ENCODE measurements at places on chromosomes 1 and 21.

GRCh38 chr1:60924964-60925798, 157.2 kb upstream of the NFIA start:
- DNase-seq: no peak

GRCh38 chr1:171372418-171373084, 58.6 kb downstream of the FMO4 start:
- no peak for DNase-seq

- DNase-seq: no peak
Measured at GRCh38 chr1:110675060-110675791, 486 bp upstream of the KCNA3 start.

DNA sequence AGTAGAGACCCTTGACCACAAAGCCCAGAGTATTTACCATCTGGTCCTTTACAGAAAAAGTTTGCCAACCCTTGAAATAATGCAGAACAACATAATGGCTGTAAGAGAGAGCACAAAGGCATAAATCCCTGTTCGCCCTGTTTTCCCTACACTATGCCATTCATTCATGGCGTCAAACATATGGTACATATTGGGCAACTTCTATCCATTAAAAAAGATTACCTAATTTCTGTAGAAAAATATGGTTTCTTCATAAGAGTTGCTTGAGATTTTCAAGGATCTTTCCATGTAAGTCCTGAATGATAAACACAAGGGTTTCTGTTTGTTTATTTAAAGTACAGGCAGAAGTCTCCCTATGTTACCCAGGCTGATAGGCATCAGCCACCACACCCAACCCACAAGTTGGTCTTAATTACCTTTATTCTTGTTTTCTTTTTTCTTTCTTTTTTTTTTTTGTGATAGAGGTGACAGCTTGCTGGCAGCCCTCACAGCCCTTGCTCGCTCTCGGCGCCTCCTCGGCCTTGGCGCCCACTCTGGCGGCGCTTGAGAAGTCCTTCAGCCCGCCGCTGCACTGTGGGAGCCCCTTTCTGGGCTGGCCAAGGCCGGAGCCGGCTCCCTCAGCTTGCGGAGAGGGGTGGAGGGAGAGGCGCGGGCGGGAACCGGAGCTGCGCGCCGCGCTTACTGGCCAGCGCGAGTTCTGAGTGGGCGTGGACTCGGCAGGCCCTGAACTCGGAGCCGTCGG, 68.3 kb upstream of the NR5A2 start:
- no peak for DNase-seq

DNA sequence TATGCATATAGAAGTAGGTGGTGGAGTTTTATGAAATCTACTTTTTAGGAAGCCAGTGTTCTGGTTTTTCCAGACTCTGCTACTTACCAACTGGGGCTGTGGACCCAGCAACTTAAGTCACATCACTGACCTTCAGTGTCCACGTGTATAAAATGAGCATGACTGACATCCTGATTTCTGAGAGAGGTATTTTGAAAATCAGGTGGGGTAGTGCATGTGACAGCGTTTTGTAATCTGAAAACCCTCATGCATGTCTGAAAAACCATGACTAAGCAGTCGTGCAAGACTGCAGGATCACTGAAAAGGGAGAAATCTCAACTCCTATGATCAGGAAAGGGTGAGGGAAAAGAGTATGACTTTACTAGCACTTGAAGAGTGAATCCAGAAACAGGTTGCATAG, 26.1 kb downstream of the CR1L start:
- no peak for DNase-seq

- no peak for DNase-seq
Measured at GRCh38 chr1:212525479-212526110, 83.0 kb upstream of the ATF3 start.

DNA sequence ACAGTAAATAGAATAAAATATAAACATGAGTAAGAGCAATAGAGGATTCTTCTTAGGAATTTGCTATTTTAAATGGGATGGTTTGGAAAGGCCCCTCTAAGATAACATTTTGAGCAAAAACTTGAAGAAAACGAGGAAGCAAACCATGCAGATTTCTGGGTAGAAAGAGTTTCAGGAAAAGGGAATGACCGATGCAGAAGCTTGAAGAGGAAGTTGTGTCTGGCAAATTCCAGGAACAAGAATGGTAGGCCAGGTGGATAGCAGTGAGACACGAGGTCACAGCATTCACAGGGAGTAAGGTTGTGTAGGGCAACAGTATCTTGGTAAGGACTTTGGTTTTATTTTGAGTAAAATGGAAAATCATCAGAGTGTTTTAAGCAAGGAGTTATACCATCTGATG, 108.9 kb downstream of the PEX14 start:
- no peak for DNase-seq

- no peak for DNase-seq
Measured at GRCh38 chr21:36347962-36348328, 27.9 kb downstream of the MORC3 start.

GRCh38 chr1:85884372-85885035, 176.3 kb upstream of the ZNHIT6 start:
- no peak for DNase-seq

- DNase-seq: no peak
Measured at GRCh38 chr1:8070381-8070811, 44.3 kb upstream of the ERRFI1 start.

- no peak for DNase-seq
Measured at GRCh38 chr1:178564086-178564782, 51.3 kb downstream of the TEX35 start.

- no peak for DNase-seq
Measured at GRCh38 chr1:202282025-202282371, 59.7 kb downstream of the UBE2T start.

DNA sequence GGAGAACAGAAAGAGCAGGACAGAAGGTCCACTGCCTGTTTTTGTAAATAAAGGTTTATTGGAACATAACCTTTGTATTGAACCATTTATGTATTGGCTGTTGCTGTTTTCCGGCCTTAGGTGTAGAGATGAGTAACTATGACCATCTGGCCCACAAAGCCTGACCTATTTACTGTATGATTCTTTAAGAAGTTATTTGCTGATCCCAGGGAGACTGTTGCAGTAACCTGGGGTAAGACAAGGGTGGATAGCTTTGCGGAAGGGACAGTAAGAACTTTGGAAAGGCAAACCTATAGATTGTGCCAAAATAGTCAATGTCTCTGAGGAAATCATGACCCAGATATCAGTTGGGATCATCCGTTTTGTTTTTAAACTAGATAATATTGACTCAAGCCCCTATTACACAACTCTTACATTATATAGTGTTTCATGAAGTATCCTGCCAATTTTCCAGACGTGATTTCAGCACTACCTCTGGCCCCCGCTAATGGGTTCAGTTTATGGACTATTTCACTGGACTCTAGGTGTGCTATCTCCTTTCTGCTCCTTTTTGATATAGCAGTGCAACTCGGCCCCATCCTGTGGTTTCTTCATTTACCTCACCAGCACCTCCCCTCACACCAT, 20.8 kb upstream of the TLCD4 start:
- no peak for DNase-seq

DNA sequence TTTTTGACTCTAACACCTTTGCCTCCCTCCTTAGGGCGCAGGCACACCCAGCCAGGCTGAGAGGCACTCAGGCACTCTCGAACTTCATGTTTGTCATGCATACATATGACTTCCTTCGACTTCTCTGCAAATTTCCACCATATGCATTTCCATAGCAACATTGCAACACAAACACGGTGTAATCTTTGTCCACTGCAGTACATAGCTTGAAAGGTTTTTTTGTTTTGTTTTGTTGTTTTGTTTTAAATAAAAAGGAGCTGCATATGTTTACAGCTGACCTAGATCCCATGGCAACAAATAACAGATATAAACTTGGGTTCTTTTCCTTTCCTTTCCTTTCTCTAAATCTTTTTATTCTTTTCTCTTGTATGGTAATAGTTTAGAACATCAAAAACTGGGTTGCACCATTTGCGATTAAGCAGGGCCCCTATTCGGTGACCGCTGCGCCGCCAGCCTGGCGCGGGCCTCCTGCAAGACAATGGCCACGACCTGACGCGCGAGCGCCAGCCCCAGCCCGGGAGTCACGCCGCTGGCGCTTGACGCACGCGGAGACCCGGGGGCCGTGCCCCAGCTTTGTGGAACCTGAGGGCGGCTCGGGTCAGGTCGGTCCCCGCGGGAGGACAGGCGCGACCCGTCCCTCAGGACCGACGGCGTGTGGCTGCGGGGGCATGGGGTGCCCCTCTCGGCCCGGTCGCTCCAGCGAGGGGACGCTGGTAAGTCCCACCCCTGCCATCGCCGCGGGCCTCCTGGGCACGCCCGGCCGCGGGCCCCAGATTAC, 35.2 kb downstream of the CCN1 start:
- DNase-seq: no peak

DNA sequence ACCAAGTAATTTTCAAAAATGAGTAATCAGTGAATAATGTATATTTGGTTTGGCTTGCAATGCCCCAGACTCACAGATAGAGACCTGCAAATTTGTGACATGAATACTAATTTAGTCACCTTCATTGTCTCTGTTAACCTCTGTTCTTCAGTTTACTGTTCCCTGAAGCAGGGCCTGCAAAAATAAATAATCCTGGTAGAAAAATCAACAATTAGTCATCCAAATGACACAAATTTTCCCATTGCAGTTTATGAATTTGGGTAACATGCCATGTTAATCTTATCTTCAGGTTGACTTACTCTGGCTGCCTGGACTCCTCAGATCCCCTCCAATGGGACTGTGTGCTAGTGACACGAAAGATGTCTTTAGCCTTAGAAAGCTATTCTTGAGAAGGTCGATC, 289.5 kb downstream of the PAPPA2 start:
- DNase-seq: no peak

DNA sequence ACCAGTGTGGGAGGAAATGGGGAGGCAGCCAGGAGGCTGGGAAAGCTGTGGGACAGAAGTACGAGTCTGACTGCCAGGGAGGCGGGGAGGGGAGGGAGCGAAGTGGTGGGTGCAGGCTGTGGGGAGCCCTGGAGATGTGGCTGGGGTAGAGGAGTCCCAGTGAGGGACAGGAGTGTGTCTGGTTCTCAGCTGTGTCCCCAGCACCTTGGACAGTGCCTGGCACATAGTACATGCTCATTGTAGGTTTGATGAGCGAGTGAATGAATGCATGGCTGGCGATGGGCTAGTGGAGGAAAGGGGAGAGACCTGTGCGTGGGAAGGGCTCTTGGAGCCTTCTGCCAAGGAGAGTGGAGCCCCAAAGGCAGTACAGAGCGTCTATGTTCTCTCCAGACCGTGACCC, 104.1 kb downstream of the SIK1 start:
- no peak for DNase-seq

GRCh38 chr1:13667691-13668090, 32.3 kb upstream of the PRDM2 start:
- DNase-seq: no peak

- no peak for DNase-seq
Measured at GRCh38 chr1:23745515-23745914, 2.2 kb downstream of the ELOA start.

DNA sequence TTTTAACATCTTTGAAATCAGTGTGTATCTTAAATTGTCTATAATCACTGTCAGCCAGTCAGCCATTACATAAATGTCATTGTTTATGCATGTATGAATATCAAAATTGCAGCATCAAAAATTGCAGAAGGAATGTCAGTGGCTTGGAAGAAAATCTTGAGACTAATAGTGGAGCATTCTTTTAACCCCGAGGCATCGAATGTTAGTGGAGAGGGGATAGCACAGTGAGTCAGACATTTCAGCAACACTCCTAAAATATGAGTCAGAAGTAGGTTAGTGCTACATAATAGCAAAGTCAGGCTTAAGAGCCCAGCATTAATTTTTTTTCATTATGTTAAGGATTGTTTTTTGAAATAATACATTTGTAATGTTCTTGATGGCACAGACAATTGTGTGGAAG, 45.5 kb downstream of the SNRPE start:
- no peak for DNase-seq

DNA sequence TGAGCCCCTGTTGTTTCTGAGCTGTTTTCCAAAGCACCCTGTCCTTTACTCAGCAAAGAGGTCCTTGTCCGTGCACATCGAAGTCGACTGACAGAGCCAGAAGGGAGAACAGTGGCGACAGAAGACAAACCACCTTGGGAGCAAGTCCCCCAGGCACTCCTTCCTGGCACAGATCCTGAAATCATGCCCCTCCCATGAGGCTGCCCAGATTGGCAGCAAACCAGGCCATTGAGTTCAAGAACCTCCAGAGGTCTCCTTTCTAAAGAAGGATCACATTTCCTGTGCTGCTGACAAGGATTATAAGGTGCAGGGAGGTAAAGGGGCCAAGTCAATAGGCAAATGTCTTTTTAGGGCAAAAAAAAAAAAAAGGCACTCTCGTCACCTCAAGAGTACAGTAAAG, 84.7 kb upstream of the HIVEP3 start:
- DNase-seq: no peak

DNA sequence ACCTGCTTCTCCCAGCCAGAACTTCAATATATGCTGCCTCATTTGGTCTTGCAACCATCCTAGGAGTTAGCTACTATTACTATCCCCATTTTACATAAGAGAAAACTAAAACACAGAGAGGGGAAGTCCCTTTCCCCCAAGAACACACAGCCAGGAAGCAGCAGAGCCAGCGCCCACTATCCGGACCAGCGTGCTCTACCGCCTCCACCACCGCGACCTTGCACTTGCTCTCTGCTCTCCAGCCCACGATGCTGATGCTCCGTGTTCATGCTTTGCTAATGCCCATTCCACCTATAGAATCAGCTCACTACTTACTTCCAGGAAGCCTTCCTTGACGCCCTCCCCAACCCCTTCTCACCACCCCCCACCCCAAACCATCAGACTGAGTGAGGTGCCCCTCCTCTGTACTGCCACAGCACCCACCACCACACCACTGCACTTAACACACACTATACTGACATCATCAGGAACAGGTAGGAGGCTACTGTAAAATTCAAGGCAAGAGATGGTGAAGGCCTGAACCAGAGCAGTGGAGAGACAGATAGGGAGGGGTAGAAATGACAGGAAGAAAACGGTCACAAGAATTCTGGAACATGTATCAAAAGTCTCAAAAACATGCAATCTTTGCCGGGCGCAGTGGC, 9.4 kb downstream of the TMEM53 start:
- no peak for DNase-seq

DNA sequence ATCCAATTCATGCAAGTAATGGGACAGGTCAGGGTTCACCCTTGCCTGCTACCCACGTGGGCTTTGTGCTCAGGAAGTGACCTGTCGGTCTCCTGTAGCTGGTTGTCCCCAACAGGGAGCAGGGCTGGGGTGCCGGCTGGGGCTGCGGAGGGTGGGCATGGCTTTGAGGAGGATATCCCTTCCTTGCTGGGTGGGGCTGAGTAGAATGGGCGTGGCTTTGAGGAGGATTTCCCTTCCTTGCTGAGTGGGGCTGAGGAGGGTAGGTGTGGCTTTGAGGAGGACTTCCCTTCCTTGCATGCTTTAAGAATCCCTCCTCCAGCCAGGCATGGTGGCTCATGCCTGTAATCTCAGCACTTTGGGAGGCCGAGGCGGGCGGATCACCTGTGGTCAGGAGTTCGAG, 151.3 kb downstream of the CLIC6 start:
- DNase-seq: no peak

DNA sequence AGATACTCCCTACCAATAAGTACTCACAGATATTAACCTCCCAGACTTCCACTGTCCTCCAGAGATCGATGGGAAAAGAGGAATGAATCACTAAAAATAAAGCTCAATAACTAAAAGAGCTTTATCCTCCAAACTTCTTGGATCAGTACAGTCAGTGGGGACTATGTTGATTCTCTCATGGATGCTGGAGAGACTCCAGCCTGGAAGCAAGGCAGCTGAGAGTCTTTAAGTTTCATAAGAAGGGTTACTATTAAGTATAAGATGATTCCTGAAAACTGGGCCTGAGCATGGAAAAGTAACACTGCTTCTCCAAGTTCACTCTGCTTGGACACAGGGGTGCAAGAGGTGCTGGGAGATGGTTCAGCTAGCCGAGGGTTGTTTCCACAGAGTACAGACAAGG, 6.2 kb upstream of the DDR2 start:
- no peak for DNase-seq

All from activated B cell treated with CpG ODN at 0.5 μM for 24 hours (primary cell).